ENCODE measurements at places on chromosomes 7 and 10.

GRCh38 chr7:22468609-22469008 lies 31.4 kb downstream of the STEAP1B start:
- DNase-seq, result no peak

DNA sequence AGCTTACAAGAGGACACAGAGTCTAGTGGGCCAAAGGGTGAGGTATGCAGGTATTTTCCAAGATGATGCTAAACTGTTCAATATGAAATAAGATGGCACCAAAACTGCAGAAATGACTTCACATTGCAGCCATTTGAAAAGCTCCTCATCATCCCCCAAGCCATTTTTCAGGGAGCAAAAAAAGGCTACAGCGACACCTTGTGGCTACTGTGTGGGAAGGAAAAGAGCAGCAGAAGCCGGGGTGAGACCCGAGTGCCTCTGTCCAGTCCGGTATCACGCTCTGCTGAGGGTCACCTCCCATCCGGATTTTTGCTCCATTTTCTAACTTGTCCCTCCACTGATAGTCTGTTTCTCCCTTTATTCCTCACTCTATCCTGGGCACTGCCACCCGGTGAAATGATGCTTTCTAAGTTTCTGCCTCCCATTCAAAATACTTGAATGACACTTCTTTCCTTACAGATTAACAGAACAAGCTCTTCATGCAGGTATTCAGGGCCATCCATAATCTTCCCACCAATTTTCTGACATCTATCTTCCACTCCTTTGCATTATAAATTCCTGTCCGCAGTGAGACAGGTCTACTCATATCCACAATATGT lies 220.2 kb downstream of the DGKI start:
- DNase-seq, result peak; percentile 40

DNA sequence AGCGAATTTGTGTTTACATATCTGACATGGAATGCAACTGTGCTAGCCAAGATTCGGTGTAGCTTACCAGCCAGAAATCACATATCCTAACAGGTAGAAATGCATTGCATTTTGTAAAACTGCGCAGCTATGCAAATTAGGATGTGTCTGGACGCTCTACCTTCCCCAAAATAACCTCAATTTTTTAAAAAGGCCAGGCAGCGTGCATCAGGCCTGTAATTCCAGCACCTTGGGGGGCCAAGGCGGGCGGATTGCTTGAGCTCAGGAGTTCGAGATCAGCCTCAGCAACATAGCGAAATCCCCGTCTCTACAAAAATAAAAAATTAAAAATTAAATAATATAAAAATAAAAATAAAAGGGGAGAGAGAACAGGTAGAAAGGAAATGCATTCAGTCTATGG lies 305.0 kb downstream of the TYW1 start:
- DNase-seq, result no peak

GRCh38 chr10:86862786-86863483 lies 94.5 kb downstream of the MMRN2 start:
- DNase-seq, result no peak

DNA sequence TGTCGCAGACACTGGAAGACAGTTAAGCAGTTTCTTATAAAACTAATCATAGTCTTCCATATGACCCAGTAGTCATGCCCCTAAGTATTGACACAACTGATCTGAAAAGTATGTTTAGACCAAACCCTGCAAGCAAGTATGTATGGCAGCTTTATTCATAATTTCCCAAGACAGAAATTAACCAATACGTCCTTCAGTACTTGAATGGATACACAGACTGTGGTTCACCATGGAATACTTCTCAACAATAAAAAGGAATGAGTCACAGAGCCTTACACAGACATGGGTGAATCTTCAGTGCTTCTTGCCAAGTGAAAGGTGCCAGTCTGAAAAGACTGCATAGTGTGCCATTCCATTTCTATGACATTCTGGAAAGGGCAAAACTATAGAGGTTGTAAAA lies 50.2 kb upstream of the AKR1E2 start:
- DNase-seq, result no peak

- peak; percentile 44 for DNase-seq
Measured at GRCh38 chr7:30166155-30166840, 31.5 kb downstream of the MTURN start.

Data from HL-60 (cell line).